AG08395 (cell line): ENCODE measurements at places on chromosomes 13 and 19.

DNA sequence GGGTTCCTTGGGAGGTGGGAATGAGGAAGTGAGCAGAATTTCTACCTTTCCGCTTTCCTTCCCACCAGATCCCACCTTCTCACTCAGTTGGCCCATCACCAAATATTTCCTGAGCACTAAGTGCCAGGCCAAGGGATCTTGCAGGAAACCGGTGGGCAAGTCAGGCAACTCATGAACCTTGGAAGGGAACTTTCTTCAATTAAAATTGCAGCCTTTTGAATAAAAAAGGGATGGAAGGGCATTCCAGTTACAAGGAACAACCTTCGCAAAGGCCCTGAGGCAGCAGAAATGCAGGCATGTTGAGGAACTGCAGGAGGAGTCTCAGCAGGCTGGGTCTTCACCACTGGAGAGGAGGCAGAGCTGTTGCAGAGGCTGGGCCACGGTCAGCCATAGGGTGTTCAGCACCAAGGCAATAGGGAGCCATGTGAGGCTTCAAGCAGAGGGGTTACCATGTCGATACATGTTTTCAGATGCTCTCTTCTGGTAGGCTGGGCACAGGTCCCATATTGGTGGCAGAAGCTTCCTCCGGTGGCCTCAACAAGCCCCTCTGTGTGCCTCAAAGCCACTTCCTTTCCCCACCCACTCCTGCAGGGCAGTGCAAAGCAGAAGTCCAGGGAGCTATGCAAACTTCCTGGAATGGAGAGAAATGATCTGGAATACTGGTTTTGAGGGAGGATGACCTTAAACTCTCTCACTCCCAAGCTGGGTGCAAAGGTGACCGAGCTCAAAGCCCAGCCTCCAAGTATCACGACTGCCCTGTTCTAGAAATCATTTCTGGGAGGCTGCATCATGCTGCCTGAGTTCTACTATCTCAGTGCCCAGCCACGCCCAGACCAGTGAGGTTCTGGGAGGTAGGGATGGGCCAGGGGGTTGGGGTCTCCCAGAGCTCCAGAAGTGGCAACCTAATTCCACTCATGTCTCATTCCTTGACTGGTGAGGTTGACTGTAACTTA, at the start of gene FUT6:
Gene FUT6, minus strand, starts transcription at position 638 of the 953 bp plus-strand sequence. CDS start 7,135 bp downstream, outside the sequence.
- DNase-seq = no peak

GRCh38 chr19:5977222-5977784, 637 bp downstream of the RANBP3 start:
- DNase-seq = no peak

DNA sequence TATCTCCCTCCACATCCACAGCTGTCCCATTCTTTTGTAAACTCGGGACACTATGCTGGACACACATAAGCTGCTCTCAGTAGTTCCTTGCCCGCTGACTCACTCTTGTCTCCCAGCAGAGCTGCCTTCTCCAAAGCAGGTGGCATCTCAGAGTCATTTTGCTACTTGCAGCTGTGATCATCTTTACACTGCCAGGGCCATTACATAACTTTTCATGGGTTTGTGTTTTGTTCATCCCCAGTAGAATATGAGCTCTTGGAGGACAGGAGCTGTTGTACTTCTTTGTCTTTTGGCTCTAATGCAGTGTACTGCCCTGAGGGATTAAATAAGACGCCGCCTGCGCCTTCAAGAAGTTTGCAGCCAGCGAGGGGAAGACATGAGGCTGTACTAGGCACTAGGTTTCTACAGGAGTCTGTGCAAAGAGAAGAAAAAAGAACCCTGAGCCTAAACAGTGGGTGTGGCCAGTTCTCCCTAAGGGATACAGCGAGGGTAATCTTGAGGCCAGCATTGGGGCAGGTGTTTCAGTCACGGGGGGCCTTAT, 40.8 kb upstream of the GPR183 start:
- no peak for DNase-seq

DNA sequence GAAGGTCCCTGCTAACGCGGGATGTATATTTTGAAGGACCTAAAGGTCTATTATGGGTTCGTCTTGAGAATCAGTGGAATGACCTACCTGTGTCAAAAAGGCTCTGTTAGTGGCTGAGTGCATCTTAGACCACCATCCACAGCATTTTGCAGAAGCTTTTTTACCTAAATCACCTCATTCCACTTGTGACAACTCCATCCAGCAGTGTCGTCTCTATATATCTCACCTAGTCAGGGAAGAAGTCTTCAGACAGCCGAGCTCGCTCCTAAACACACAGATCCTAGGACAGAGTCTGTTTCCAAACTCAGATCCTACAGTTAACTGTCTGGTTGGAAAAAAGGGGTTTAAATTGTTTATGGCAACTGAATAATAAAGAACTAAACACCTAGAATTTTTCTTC, 33.7 kb downstream of the COL4A1 start:
- no peak for DNase-seq

GRCh38 chr13:95623141-95623540, 21.4 kb downstream of the DZIP1 start:
- DNase-seq = no peak

- peak; percentile 74 for DNase-seq
These were observed 5.6 kb downstream of the BCL3 start for GRCh38 chr19:44753932-44754749.

DNA sequence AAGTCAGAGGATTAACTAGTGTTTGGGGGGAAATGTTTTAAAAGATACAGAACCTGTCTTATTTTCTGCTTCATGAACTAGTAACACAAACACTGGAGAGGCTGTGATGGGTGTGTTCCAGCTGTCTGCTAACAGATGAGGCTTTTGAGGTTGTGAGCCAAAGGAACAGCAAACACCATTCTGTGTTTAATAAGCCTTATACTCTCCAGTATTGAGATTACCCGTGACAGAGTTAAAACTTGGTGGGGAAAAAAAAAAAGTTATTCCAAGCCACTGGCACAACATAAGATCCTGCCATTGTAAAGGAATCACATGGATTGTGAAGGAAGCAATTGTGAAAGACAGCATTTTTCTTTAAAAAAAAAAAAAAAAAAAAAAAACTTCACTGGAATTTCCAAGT, 48.4 kb downstream of the KCTD12 start:
- no peak for DNase-seq

DNA sequence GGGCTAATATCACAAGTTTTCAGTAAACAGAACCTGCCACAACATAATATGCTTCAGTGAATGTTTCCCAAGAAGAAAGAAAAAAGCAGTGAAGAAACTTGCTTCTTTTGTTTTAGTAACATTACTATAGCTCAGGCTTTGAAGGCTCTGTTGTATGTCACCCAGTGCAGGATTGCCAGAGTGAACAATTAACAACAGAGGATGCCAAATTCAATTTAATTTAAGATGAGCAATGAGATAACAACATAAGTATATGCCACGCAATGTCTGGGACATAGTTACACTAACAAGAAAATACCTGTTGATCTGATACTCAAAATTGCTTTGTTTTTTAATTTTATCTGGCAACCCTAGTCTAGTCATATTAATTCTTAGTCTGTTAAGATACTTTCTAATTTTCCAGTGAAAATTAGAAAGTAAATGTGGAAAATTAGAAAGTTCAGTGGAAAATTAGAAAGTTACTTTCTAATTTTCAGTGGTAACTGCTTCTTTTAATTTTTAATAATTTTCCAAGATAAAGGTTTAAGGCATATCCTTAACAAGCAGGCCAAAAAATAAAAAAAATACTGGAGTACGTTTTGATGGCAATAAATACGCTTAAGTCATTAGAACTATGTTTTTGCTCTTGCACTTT, 336.3 kb downstream of the SLITRK6 start:
- DNase-seq = no peak

DNA sequence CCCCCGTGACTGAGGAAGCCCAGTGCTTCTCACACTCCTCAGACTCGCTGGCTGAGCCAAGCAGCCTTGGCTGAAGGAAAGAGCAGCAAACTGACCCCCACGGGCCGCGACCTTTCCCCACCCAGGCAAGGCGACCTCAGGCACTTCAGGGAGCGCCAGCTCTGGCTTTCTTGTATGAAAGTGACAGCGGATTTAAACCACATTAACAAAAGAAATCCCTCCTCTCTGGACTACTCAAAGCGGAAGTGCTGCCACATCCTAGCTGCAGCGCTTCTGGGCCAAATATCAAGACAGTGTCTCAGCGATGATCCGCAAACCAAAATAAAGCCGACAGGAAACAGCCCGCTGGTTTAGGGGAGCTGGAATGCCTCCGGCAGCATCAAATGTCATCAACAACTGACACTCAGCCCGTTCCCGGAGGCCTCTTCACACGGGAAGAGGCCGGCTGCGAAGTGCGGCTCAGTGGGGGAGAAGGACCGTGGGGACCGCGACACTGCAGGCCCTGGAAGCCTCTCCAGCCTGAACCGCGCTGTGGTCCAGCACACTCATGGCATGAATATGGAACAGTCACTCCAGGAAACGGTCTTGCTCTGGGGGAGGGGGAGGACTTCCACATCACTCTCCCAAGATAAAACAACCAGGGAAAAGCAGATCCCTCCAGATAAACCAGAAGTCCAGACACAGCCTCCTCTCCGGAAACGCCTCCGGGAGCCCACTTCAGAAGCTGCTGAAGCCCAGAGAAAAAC, 1.4 kb downstream of the RASA3 start:
- peak; percentile 90 for DNase-seq
